ENCODE measurements at places on chromosomes 2 and 18. TPM values are rescaled to one million over a fixed set of nuclear protein-coding genes. Genes with fewer than 3 reads are reported as not detected.

DNA sequence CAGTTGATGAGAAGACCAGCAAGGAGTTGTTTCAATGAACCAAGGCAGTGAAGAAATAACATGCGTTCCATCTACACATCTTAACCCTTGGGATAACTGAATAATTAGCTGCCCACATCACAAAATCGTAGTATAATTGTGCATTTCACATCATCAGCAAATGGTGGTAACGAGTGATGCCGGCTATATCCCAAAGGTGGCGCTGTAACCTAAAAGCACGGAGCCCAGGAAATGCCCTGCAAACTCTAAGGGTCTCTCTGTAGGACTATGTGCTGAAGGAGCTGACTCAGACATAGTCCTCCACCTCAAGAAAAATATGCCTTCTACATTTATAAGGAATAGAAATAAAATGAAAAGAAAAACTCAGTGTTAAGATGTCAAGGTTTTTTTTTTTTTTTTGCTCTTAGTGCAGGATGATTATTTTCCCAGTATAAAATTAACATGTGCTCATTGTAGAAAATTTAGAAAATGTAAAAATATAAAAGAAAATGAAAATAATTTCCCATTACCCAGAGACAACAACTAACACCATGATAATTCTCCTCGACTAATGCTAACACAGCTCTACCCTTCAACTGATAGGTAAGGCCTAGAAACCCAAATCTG, 23.1 kb upstream of the DSG3 start:
- no peak for DNase-seq

DNA sequence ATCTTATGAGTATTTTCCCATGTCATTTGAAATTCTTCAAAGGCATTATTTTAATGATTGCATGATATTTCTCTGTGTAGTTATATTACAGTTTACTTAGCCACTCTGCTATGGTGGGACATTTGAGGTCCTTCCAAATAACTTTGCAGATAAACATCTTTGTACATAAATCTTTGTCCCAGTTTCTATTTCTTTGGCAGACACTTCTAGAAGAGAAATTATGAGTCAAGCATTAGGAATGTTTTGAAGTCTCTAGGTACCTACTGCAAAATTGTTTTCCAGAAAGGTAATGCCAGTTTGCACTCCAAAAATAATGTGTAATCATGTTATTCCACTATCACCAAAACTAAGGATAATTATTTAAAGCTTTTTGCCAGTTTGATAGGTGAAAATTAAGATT, 149.7 kb downstream of the EN1 start:
- DNase-seq = no peak

GRCh38 chr2:116819355-116819754, 995.1 kb upstream of the DDX18 start:
- DNase-seq = no peak

The ZNF397 gene
- total RNA-seq = 15.5 TPM

The LNPK gene
- total RNA-seq = 38.8 TPM
